Stimulated activated CD8-positive, alpha-beta memory T cell treated with anti-CD3 and anti-CD28 coated beads, Interleukin-4, amount 100 ng/mL, for 24 hours (primary cell): ENCODE measurements at places on chromosomes 16 and 17.
A peak's percentile ranks its signal among the peaks of the same experiment; 100 is the strongest.

GRCh38 chr17:6232732-6233101, 162.5 kb downstream of the WSCD1 start:
- DNase-seq: no peak

DNA sequence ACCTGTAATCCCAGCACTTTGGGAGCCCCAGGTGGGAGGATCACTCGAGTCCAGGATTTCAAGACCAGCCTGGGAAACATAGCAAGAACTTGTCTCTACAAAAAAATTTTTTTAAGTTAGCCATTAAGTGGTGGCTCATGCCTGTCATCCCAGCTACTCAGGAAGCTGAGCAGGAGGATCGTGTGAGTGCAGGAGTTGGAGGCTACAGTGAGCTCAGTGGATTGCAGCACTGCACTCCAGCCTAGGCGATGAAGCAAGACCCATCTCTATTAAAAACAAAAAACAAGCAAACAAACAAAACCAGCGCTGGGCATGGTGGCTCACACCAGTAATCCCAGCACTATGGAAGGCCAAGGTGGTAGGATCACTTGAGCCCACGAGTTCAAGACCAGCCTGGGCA, 38.0 kb downstream of the HEATR3 start:
- DNase-seq: no peak

DNA sequence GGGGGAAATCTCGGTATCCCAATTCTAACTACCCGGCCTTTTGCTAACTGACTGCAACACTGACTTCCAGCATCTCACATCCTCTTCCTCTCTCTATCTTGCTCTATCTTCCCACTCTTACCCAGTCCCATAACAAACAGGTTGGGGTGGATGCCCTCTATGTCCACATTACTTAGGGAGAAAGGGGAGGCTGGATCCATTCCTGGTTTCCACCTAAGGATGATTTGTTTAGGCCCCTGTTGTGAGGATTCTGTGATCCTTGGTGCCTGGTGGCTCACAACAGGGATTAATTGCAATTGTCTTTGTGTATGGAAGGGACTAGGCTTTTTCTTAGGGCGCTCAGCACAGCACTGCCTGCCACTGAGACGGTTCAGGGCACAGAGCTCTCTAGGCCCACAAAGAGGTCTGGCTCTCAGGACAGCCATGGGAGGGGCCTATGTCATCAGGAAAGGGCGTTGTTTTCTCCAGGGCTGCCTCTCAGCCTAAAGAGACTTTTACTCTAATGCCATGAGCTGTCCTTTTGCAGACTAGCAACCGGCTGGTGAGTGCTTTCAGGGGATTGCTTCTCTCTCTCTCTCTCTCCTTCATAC, 612.1 kb upstream of the SALL1 start:
- DNase-seq: no peak

- no peak for DNase-seq
These were observed 2.4 kb upstream of the TBX21 start for GRCh38 chr17:47730681-47731080.

DNA sequence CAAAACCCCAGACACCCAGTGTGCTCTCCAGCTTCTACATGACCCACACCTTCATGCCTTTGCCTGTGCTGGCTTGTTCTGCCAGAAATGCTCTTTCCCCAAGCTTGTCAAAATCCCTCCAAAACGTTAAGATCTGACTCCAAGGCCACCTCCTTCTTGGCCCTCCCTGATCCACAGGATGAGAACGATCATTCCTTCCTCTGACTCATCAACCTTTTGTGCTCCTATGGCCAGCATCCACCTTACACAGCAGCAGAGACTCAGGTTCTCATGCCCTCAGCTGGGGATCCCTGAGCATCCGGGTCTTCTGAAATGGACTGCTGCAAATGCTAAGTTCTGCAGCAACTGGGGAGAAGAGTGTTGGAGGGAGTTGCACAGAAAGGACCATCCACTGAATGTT, 2.9 kb downstream of the ZBTB4 start:
- DNase-seq: no peak

GRCh38 chr17:8623591-8623990, 6.9 kb downstream of the MYH10 start:
- no peak for DNase-seq

DNA sequence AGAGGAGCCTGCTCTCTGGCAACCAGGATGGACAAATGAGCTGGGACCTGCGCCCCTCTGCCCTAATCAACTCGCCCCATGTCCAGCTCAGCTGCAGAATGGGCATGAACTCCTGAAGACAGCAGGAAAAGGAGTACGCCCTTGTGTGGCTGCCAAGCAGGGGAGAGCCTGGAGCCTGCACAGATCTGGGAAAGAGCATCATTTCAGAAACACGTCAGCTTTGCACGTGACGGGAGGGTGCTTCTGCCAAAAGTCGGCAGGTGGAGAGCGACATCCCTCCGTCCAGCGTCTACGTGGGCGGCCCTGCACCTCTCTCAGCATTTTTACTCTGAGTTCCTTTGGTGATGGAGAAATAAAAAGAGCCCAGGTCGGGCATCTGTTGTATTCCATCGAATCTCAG, 18.5 kb downstream of the NME3 start:
- no peak for DNase-seq

- DNase-seq: no peak
These were observed 42.4 kb upstream of the SLC25A19 start for GRCh38 chr17:75331671-75332070.

- no peak for DNase-seq
These were observed 157.2 kb downstream of the TMEM132E start for GRCh38 chr17:34736611-34737010.

GRCh38 chr17:79600681-79601131, 10.1 kb downstream of the RBFOX3 start:
- DNase-seq: no peak

GRCh38 chr17:27596566-27597187, 34.3 kb upstream of the LGALS9 start:
- no peak for DNase-seq

- DNase-seq: peak; percentile 41
These were observed 8.7 kb downstream of the DNAI2 start for GRCh38 chr17:74282587-74283370.

- no peak for DNase-seq
These were observed 12.0 kb downstream of the FAM83G start for GRCh38 chr17:18992454-18993130.
